ENCODE measurements at places on chromosomes 4 and X. TPM values are rescaled to one million over a fixed set of nuclear protein-coding genes. Genes with fewer than 3 reads are reported as not detected.

NUDT10 gene
- 1.4 TPM for total RNA-seq

GRCh38 chr4:90349636-90350035 is 222.4 kb downstream of the CCSER1 start:
- H3K36me3 ChIP-seq: no peaks in the 10 kb centered on the region
- no peaks in the 10 kb centered on the region for H3K4me1 ChIP-seq
- no peak overlapping the region for H3K4me3 ChIP-seq
- no peak overlapping the region for H3K27ac ChIP-seq
- no peaks in the 10 kb centered on the region for H3K27me3 ChIP-seq

DNA sequence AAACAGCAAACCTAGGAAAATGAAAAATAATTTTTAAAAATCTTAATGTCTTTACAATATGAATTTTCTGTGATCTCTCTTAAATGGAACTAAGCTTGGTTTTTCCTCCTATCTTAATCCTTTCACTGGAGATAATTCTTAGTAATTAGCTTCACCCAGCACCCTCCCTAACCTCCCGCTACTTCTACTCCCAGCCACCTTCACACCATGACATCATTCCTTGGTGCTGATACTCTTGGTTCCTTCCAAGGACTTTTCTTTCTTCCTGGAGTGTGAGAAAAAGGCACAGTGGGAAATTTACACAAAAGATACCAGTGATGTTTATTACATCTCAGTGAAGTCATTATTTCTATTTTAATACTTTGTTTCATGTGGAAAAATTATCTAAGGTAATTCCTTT is 163.6 kb upstream of the PLAC1 start:
- no peaks in the 10 kb centered on the region for H3K36me3 ChIP-seq
- H3K4me3 ChIP-seq: no peak overlapping the region
- no peak for DNase-seq
- no peaks in the 10 kb centered on the region for H3K4me1 ChIP-seq
- no peaks in the 10 kb centered on the region for H3K27me3 ChIP-seq
- H3K27ac ChIP-seq: no peak overlapping the region

- H3K4me1 ChIP-seq: no peaks in the 10 kb centered on the region
- no peak for DNase-seq
- no peak overlapping the region for H3K27ac ChIP-seq
- H3K4me3 ChIP-seq: no peak overlapping the region
- H3K27me3 ChIP-seq: no peaks in the 10 kb centered on the region
Measured at GRCh38 chrX:146581981-146582712, 227.4 kb upstream of the CXorf51B start.

DNA sequence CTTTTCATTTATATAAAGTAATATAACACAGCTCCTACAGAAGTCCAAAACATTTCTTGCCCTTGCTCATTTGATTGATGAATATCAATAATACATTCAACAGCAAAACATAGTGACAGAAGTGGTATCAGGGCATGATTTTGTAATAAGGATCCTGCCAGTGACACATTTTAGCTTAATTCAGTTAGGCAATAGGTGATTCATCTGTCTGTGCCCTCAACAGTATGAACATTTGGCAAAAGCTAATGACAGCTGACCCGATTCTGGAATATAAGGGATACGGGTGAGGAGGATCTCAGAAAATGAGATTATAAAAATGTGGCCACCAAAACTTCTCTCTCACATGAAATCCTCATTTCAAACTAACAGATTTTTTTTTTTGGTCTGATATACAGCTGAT is 294.0 kb downstream of the CAMK2D start:
- H3K4me1 ChIP-seq: peaks cover 4% of the 10 kb centered on the region
- H3K27ac ChIP-seq: peak overlapping the region; percentile 82
- no peaks in the 10 kb centered on the region for H3K36me3 ChIP-seq
- no peak overlapping the region for H3K4me3 ChIP-seq
- no peaks in the 10 kb centered on the region for H3K27me3 ChIP-seq

FAM184B gene
- total RNA-seq: not detected

SH3TC1 gene
- total RNA-seq: 28.8 TPM

FOXR2 gene
- total RNA-seq: not detected

DIPK2B gene
- total RNA-seq: 24.8 TPM

DNA sequence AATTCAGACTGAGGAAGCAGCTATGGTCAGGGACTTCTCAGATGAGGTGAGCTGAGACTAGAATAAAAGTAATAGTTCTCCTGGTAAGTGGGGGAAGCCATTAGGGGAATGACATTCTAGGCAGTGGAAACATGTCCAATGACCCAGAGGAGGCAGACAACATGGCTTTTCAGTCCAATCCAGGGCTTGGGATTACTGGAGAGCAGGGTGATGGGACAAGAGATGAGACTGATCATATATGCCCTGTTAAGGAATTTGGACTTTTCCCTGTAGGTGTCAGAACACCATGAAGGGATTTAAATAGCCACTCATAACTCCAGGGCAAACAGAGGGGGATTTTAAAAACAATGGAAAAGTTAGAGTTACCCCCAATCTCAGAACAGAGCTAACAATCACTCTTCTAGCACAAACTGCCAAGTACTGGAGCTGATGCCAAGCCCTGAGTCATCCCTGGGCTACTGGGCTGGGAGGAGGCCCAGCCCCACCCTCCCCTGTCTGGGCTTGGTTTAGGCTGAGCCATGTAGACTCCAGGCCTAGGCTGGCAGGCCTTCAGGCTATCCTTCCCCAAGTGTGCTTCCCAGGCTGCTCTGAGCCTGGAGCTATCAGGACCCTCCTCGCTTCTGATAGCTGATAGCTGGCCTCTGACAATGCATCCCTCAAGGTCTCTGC is 22.7 kb upstream of the MSN start:
- no peaks in the 10 kb centered on the region for H3K36me3 ChIP-seq
- H3K4me1 ChIP-seq: peaks cover 4% of the 10 kb centered on the region
- H3K27ac ChIP-seq: peak overlapping the region; percentile 79
- H3K4me3 ChIP-seq: no peak overlapping the region
- H3K27me3 ChIP-seq: no peaks in the 10 kb centered on the region

DNA sequence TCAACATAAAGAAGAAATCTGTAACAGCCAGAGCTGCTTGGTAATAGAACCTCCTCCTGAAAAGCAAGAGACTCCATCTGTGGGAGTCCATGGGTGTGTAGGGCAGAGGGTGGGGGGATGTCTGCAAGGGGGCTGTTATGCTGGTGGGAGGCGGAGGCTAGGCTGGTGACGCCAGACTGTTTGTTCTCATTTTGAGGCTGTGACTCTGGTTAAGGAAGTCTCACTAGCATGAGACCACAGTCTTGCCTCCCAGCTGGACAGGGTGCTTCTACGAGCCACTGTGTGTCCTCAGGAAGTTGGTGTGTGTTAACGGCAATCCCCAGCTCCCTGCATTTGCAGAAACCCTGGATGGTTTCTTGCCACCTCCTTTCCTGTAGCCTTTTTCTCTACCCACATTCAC is 79.8 kb downstream of the NSUN7 start:
- no peaks in the 10 kb centered on the region for H3K27me3 ChIP-seq
- H3K27ac ChIP-seq: no peak overlapping the region
- no peak overlapping the region for H3K4me3 ChIP-seq
- no peak for DNase-seq
- no peaks in the 10 kb centered on the region for H3K36me3 ChIP-seq

BMPR1B gene
- 0.59 TPM for total RNA-seq

GRCh38 chrX:24026432-24026831 is 554 bp downstream of the KLHL15 start:
- no peak for DNase-seq
- H3K27me3 ChIP-seq: no peaks in the 10 kb centered on the region
- peak overlapping the region; percentile 53 for H3K4me3 ChIP-seq
- peak overlapping the region; percentile 97 for H3K27ac ChIP-seq
- no peaks in the 10 kb centered on the region for H3K36me3 ChIP-seq

GRCh38 chr4:8069102-8069752 is 89.4 kb downstream of the ABLIM2 start:
- H3K4me3 ChIP-seq: no peak overlapping the region
- no peaks in the 10 kb centered on the region for H3K27me3 ChIP-seq
- H3K4me1 ChIP-seq: no peaks in the 10 kb centered on the region
- H3K36me3 ChIP-seq: no peaks in the 10 kb centered on the region
- H3K27ac ChIP-seq: no peak overlapping the region
- no peak for DNase-seq

DNA sequence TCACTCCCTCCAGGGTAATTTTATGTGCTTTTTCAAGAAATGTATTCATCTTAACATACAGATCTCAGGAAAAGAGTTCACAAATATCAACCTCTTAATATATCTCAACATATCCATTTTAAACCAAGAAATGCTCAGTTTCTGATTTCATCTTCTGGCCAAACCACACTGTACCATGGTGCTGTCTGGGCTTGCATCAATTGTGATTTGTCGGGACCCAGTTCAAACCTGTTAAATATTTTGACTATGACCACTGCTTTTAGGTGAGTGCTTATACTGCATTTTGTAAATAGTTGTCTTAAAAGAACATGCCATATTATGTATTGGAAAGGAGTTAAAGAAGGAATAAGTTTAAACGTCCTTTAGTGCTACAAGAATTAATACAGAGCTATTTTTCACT is 352.1 kb downstream of the SPOCK3 start:
- no peaks in the 10 kb centered on the region for H3K36me3 ChIP-seq
- H3K27ac ChIP-seq: no peak overlapping the region
- no peak overlapping the region for H3K4me3 ChIP-seq
- no peak for DNase-seq

GRCh38 chr4:158673633-158674032 is 1.5 kb downstream of the ETFDH start:
- no peaks in the 10 kb centered on the region for H3K27me3 ChIP-seq
- H3K4me3 ChIP-seq: peak overlapping the region; percentile 42
- peaks cover 41% of the 10 kb centered on the region for H3K4me1 ChIP-seq
- H3K27ac ChIP-seq: peak overlapping the region; percentile 97
- no peaks in the 10 kb centered on the region for H3K36me3 ChIP-seq

FSTL5 gene
- total RNA-seq: 0.08 TPM

ZCCHC18 gene
- 0.09 TPM for total RNA-seq

MTTP gene
- 96.7 TPM for total RNA-seq

PAGE2B gene
- not detected for total RNA-seq

DNA sequence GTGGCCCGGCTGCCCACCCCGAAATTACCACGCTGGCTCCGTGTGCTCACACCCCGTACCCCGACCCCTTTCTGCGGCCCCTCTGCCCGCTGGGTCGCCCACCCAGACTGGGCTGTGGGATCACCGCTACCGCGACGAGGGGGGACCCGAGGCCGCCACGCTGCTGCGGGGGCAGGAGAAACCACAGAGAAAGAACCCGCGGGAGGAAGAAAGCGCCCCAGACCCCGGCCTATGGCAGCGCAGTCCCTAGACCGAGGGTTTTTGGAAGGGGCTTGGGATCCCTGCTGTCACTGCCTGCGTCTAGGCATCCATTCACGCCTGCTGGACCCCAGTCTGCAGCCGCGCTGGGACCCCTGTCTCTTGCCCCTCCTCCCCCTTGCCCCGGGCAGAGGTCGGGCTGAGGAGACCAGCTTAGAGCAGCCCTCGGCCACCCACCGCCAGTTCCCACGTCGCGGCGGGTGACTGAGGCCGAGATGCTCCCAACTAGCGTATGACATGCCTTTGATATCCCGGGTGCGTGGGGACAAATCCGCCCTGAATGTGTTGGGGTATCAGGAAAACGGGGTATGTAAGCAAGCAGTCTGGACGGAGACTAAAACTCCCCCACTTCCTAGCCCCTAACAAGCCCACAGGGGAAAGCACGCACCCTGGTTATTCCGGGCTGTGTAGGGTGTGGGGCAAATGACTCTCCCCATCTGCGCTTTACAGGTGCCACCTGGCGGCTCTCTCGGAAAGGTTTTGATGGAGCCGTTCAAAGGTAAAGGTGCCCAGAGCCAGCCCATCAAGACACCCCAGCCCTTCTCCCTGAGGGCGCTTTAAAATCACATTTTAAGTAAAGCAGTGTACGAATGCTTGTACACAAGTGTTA is 862 bp upstream of the INPP4B start:
- H3K36me3 ChIP-seq: no peaks in the 10 kb centered on the region
- peak overlapping the region; percentile 45 for H3K4me3 ChIP-seq
- no peak for DNase-seq
- H3K4me1 ChIP-seq: peaks cover 3% of the 10 kb centered on the region
- peaks cover 16% of the 10 kb centered on the region for H3K27me3 ChIP-seq

STIM2 gene
- total RNA-seq: 5.4 TPM

ATP1B4 gene
- not detected for total RNA-seq

GRCh38 chr4:84167564-84167963 is 331.5 kb downstream of the NKX6-1 start:
- no peaks in the 10 kb centered on the region for H3K36me3 ChIP-seq
- H3K4me3 ChIP-seq: no peak overlapping the region
- DNase-seq: no peak
- no peaks in the 10 kb centered on the region for H3K4me1 ChIP-seq

- H3K27me3 ChIP-seq: peaks cover 9% of the 10 kb centered on the region
- H3K4me1 ChIP-seq: peaks cover 27% of the 10 kb centered on the region
- H3K4me3 ChIP-seq: peak overlapping the region; percentile 53
- DNase-seq: no peak
Measured at GRCh38 chr4:112514647-112515197, 1.3 kb downstream of the NEUROG2 start.

DNA sequence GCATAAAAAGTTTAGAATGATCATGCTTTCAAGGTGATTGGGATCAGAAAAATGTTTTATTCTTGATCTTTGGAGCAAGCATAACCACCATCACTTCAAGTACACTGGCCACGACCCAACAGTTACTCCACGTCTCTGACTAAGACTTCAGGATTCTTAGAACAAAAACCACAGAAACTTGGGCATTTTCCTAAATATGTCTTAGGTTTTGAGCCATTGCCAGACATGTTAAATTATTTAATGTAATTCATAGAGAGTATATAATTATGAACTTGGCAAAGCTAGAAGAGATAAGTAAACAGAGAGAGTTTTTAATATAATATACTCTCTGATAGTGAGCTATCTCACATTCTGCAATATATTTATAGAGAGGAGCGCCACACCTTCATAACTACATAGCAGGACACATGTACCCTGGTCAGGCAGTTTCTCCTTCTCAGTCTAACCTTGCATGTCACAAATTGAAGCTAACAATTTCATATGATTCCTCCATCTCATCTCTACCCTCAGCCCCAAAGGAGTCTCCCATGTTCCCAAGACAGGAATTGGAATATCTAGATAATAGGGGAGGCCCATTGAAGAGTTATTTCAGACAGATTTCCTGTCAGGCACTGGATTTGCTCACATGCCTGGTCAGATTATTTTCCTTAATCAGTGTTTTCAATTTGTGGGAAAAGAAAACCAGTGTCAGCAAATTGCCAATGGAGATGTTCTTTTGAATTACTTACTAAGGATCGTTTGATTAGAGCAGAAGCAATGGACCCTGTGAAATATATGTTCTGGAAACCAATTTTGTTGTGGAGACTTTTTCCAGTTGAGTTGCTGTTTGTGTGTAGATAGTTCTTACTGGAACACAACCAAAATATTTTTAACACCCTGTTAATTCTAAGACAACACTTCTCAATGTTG is 61.7 kb upstream of the GUCY1A1 start:
- H3K27ac ChIP-seq: no peak overlapping the region
- DNase-seq: no peak
- peaks cover 4% of the 10 kb centered on the region for H3K4me1 ChIP-seq
- no peaks in the 10 kb centered on the region for H3K36me3 ChIP-seq
- H3K4me3 ChIP-seq: no peak overlapping the region
